ENCODE measurements at places on chromosomes 11 and 22. TPM values are rescaled to one million over a fixed set of nuclear protein-coding genes. Genes with fewer than 3 reads are reported as not detected.

The KRTAP5-7 gene
- total RNA-seq: not detected

The CNIH2 gene
- total RNA-seq: 45.7 TPM

The RNH1 gene
- total RNA-seq: 35.7 TPM

The ABCG4 gene
- 3.0 TPM for total RNA-seq

The KCNJ11 gene
- total RNA-seq: 5.7 TPM

The BTBD18 gene
- total RNA-seq: not detected

The LIF gene
- total RNA-seq: not detected

The PARVG gene
- 1.5 TPM for total RNA-seq

The TRIM48 gene
- total RNA-seq: not detected

The OR8A1 gene
- not detected for total RNA-seq

The C11orf86 gene
- not detected for total RNA-seq

The MRGPRX3 gene
- 0.25 TPM for total RNA-seq
